ENCODE measurements at places on chromosomes 16 and 17. TPM values are rescaled to one million over a fixed set of nuclear protein-coding genes. Genes with fewer than 3 reads are reported as not detected.
A peak's percentile ranks its signal among the peaks of the same experiment; 100 is the strongest.

- no peak for DNase-seq
These were observed 20.3 kb downstream of the MEOX1 start for GRCh38 chr17:43641416-43641815.

DNA sequence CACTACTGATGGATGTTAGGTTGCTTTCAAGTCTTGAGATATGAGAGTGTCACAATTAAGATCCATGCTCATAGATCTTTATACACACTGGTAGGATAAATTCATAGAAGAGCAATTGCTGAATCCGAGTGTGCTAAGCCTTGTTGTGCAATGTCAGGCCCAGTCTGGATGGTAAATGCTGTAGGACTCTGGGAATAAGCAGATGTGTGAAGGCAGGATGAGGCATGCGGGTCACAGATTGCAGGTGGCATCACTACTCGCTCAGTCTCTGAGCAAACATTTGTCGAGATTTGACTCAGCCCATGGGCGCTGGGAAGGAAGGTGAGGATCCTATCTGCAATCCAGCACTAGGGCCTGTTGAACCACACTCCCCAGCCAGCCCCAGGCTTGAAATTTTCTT, 40.7 kb downstream of the TMEM186 start:
- no peak for DNase-seq

- peak; percentile 88 for DNase-seq
These were observed 985 bp upstream of the FZD2 start for GRCh38 chr17:44556166-44556831.

DNA sequence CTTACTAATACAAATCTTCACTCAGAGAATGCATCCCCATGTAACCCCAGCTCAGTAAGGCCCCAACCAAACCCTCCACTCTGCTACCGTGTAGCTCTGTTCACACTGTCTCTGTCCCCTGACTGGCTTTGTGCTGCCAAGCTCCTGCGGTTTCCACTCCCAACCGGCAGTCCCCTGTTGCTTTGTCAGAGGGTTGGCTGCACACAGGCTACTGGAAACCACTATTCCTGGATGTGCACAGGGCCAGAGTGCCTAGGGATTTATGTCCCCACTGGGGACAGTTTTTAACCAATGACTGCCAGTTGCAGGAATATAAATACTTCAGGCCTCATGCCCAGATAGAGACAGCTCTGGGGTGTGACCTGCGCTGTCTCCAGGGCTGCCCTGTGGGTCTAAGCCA, 157.1 kb upstream of the C16orf82 start:
- no peak for DNase-seq

- no peak for DNase-seq
These were observed 100.9 kb downstream of the C16orf95 start for GRCh38 chr16:87216148-87216840.

DNA sequence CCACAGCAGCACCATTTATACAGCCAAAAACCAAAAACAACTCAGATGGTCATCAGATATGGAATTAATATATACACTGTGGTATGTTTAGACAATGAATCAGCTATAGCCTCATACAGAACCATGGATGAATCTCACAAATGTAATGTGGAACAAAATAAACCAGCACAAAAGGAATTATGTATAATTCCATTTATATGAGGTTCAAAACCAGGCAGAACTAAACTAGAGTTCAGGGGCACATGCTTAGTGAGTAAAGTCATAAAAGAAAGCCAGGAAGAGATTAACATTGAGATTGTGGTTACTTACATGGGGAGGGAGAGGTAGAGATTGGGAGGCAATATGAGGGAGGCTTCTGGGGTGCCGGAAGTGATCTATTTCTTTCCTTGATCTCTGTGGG, 231.1 kb downstream of the COPRS start:
- no peak for DNase-seq

GRCh38 chr17:62179525-62180161, 114.6 kb upstream of the MED13 start:
- no peak for DNase-seq

- DNase-seq, result no peak
These were observed 15.3 kb downstream of the KIF18B start for GRCh38 chr17:44932096-44932786.

DNA sequence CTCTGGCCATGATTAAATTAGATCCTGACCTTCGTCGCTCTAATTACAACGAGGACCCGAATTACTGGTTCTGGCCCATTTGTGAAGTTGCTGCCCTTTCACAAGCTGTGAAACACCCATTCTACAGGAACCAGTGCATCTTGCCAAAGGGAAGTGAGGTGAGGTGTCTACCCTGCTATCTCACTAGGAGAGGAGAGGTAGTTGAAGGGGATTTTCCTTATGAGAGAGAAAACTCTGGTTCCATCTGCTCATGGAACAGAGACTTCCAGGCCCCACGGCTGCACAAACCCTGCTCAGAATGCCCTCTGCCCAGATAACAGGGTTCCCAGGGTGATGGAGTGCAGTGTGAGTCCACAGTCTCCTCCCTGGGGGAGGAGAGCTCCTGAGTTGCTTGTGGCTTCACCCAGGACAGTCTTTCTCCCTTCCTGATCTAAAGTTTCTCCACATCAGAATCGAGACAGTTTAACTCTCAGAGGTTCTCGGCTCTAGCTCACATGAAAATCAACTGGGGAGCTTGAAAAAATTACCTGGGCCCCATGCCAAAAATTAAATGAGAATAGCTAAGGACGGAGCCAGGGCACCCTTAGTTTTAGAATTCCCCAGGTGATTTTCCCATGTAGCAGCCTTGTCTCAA, 7.8 kb upstream of the SSTR2 start:
- DNase-seq, result no peak

DNA sequence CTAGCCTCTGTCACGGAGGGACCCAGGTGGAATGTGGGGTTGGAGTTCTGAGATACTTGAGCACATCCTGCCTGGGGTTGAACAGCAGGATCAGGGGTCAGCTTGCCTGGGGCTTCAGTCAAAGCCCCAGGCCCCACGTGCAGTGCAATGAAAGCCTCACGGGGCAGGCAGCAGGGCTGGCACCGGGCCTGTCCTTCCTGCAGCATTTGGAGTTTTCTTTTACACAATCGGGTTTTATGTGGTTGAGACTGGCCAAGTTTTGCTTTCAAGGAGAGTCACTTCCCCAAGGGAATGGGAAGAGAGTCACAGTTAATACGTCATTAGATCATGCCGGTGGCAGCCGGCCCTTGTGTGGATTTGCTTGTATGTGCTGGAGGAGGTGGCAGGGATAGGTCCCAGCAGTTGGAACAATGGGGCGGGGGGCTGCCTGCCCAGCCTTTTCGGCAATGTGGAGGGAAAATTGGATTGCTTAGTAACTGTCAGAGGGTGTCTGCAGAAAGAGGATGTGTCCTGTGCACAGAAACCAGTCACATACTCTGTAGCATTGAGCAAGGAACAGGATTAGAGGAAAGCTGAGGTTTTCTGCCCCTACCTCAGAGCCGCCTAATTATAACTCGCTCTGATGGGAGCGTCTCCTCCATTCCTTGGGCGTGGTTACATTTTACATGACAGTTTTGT, 4.5 kb downstream of the RMI2 start:
- peak; percentile 71 for DNase-seq

DNA sequence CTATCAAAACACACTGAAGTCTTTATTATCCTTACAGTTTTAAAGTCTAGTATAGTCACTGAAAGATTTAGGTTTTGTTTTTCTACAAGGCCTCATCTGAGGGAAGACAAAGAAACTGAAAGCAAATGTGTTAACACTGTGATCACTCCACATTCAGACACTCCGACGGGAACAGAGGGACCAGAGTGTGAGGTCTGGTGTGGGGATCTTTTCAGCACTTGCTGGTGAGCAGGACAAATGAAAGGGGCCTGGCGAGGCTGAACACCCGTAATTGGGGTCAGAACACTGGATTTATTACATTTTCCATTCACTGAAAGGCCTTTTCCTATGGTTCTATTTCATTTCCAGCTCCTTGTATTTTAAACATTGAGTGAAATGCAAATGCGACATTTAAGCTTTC, 910.5 kb downstream of the CDH11 start:
- peak; percentile 59 for DNase-seq

DNA sequence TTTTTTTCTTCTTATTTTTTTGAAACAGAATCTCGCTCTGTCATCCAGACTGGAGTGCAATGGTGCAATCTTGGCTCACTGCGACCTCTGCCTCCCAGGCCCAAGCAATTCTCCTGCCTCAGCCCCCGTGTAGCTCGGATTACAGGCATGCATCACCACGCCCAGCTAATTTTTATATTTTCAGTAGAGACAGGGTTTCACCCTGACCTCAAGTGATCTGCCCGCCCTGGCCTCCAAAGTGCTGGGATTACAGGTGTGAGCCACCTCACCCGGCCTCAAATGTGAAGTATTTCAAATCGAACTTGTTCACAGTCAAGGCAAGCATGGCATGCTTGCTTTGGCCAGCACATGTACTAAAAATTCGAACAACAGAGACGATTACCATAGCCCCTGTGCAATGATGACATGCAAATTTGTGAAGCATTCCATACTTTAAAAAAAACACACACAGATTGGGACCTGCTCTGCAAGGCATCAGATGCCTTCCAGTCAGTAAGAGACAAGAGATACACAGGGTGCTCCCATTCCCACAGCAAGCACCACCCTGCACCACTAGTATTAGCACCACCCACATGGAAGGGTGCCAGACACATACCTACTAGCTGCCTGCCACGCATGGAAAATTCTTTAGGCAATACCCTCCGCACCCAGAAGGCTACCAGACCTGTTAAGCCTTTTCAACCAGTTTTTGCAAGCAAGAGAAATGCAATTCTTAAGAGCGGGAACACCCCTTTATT, 47.2 kb downstream of the ANKRD11 start:
- DNase-seq, result no peak

The CCDC78 gene
- 1.3 TPM for polyA plus RNA-seq

The DBNDD1 gene
- polyA plus RNA-seq, result 15.1 TPM

Data from kidney (tissue), 22 donors.